ENCODE measurements at places on chromosomes 2 and 18. TPM values are rescaled to one million over a fixed set of nuclear protein-coding genes. Genes with fewer than 3 reads are reported as not detected.

- no peak for DNase-seq
Measured at GRCh38 chr2:235215248-235215647, 263.4 kb downstream of the SH3BP4 start.

DNA sequence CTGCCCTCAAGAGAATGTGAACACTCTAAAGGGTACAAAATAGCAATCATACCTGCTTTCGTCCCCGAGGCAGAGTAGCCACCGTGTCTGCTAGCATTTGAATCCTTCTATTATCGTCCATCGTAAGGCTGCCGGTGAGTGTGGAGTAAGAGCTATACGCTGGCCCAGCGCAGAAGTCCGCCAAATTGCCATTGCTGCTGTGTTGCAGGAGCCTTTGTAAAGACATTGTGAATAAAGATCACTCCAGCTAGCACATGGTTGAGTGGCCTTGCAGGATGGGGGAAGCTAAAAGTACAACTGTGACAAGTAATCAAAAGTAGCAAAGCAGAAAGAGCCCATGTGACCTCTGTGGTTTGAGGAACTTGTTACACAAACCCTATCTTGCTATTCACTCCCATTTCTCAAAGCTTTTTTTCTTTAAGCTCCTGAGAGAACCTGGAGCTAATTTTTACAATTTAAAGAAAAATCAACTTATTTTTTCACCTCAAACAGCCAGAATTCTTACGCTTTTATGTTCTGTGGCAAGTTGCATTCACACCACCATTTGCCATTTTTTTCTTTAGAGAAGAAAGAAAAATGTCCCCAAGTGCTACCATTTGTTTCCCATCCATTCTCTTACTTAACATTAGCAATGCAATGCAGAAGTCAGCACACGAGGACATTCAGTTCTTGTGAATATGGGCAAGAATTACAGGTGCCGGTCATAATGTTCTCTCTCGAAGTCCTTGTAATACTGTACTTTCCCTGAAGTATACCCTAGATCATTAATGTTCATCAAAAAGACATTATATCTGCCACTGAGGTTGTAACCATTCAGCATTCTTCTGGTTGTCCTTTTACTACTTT, at the start of gene CYTIP:
TSS of gene CYTIP (minus strand) at position 295 of the 846 bp plus-strand sequence. CDS start at position 226, 69 bp downstream.
- no peak for DNase-seq

GRCh38 chr2:41719756-41720155, 328.1 kb upstream of the PKDCC start:
- DNase-seq = no peak

DNA sequence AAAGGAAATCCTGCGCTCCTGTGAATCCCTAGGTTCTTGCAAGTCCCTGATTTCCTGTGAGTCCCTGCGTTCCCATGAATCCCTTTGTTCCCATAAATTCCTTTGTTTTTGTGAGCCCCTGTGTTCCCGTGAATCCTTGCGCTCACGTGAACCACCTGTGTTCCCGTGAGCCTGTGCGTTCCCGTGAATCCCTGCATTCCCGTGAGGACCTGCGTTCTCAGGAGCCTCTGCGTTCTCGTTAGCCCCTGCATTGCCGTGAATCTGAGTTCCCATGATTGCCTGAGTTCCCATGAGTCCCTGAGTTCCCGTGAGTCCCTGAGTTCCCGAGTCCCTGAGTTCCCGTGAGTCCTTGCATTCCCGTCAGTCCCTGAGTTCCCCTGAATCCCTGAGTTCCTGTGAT, 71.5 kb downstream of the SNTG2 start:
- DNase-seq = no peak

DNA sequence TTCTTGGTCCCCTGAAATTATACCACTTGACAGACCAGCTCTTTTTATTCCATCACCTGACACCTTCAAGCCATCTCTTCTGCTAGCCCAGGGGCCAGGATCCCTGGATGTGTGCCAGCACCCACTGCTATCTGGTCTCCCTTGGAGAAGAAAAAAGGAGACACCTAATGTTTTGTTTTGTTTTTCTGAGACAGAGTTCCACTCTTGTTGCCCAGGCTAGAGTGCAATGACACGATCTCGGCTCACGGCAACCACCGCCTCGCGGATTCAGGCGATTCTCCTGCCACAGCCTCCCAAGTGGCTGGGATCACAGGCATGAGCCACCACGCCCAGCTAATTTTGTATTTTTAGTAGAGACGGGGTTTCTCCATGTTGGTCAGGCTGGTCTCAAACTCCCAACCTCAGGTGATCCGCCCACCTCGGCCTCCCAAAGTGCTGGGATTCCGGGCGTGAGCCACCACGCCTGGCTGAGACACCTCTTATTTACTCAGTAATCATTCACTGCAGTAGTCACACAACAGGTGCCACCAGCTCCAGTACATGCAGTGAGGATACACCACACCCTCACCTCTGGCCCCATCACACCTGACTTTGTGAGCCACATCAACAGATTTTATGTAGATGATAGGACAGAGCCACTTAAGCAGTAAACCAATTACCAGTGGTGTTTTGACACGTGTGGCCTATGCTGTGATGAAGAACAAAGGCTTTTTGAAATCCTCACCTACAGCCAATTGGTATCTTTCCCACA, 42.8 kb upstream of the PCBP1 start:
- DNase-seq = no peak

HTR2B gene
- 0.98 TPM for total RNA-seq

PIGN gene
- total RNA-seq = 67.2 TPM

PTH2R gene
- 1.2 TPM for total RNA-seq

Measured in breast epithelium (tissue), 4 donors.